ENCODE measurements at places on chromosomes 2 and 18.

DNA sequence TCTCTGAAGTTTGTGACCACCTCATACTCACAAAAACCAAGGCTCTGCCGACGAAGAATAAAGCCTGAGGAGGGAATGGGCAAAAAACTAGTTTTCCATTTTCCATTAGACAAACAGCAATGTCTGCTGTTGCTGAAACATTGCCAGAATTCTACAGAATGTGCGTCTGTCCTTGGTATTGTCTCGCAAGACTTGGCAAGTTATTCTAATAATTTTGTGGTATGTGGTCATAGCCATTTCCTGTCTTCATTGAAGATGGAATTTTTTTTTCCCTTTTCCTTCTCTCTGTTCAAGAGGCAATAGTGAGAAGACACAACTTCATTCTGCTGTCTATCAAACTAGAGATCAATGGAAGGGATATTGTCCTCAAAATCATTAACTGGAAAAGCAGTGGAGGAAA lies 296.1 kb downstream of the RND3 start:
- no peak for DNase-seq

GRCh38 chr2:80858965-80859364 lies 554.4 kb upstream of the LRRTM1 start:
- no peak for DNase-seq

GRCh38 chr2:175861958-175862357 lies 140.1 kb downstream of the LNPK start:
- no peak for DNase-seq

DNA sequence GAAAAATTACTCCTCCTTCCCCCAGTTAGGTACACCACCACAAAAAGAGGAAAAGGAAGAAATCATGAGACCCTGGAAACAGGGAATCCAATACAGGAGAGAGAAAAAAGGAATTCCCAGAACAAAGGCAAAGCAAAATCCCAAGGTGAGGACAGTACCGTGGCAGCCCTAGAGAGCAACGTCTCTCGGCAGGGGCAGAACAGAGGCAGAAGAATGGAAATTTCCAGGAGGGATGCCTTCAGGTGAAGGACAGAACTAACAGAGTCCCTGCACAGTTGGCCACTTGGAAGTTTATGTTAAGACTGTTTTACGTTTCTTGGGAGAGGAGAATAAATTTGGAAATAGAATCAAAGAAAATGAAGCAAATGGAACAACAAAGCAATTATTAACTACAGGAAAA lies 27.7 kb downstream of the GRB14 start:
- DNase-seq = no peak

- no peak for DNase-seq
Observed at GRCh38 chr2:149344105-149344504, 13.7 kb downstream of the LYPD6 start.
